ENCODE measurements at places on chromosomes 11 and 22. TPM values are rescaled to one million over a fixed set of nuclear protein-coding genes. Genes with fewer than 3 reads are reported as not detected.

- H3K4me3 ChIP-seq: no peak overlapping the region
- H3K27ac ChIP-seq: peak overlapping the region; percentile 77
- H3K36me3 ChIP-seq: no peaks in the 10 kb centered on the region
- H3K27me3 ChIP-seq: peaks cover 2% of the 10 kb centered on the region
- peaks cover 32% of the 10 kb centered on the region for H3K4me1 ChIP-seq
Measured at GRCh38 chr11:44977493-44977984, 26.9 kb upstream of the TP53I11 start.

The TRPT1 gene
- total RNA-seq: 70.7 TPM

DNA sequence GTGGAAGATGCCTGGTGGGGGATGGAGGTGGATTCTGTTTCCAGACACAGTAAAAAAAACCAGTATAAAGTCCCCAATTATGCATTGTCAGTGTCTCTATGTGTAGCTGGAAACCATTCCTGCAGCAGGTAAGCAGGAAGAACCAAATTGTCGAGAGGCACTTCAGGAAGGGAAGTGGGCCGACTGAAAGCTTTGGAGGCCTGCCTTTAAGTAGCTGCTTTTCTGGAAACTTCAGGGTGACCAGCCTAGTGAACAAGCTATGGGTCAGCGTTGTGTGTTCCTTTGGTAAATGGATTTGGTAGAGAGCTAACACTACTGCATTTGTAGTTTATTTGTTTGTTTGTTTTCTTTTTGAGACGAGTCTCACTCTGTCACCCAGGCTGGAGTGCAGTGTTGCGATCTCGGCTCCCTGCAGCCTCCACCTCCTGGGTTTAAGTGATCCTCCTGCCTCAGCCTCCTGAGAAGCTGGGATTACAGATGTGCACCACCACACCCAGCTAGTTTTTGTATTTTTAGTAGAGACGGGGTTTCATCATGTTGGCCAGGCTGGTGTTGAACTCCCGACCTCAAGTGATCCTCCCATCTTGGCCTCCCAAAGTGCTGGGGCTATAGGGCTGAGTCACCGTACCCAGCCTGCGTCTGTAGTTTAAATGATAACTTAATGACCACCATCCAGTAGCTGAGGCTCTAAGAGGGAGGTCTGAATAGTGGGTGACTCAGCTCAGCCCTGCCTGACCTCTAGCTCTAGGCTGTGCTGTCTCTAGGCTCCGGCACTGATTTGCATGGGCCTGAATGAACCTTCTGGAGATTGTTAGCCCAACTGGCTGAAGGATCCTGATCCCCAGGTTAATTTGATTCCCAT is 12.8 kb downstream of the PTPRJ start:
- H3K27ac ChIP-seq: no peak overlapping the region
- no peaks in the 10 kb centered on the region for H3K36me3 ChIP-seq
- H3K27me3 ChIP-seq: no peaks in the 10 kb centered on the region
- no peak overlapping the region for H3K4me3 ChIP-seq

GRCh38 chr11:68897441-68897840 is 6.2 kb downstream of the MRPL21 start:
- no peaks in the 10 kb centered on the region for H3K4me1 ChIP-seq
- H3K4me3 ChIP-seq: no peak overlapping the region
- DNase-seq: no peak

- H3K4me3 ChIP-seq: no peak overlapping the region
- peak; percentile 64 for DNase-seq
- H3K4me1 ChIP-seq: peaks cover 10% of the 10 kb centered on the region
- no peaks in the 10 kb centered on the region for H3K27me3 ChIP-seq
Measured at GRCh38 chr11:113896156-113896879, 8.3 kb upstream of the HTR3B start.

The LRRC56 gene
- 2.0 TPM for total RNA-seq

DNA sequence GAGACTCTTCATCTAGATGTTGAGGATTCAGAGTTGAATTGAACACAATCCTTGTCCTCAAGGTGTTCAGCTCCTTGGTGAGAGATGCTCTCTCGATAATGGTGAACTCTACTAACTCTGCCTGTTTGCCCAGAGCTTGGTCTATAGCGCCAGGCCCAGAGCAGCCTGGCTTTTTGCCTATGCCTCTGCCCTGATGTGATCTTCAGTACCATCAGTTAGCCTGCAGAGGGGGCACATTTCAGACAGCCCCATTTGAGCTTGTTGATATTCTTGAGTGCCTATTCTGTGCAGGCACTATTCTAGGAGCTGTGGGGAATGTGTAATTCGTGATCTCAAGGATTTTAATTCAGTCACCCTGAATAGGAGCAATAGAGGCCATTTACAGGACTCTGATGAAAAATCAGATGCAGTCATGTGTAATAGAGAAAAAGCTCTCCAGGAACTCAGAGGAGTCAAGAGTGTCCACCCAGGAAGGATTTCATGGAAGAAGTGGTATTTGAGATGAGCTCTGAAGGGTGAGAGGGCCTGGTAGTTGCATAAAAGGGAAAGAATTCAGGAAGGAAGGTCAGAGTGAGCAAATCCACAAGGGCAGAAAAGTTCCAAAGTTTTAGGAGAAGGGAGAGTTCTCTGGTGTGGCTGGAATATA is 19.3 kb downstream of the GTPBP1 start:
- H3K4me1 ChIP-seq: no peaks in the 10 kb centered on the region
- no peak for DNase-seq
- H3K36me3 ChIP-seq: peaks cover 88% of the 10 kb centered on the region
- no peak overlapping the region for H3K27ac ChIP-seq
- no peak overlapping the region for H3K4me3 ChIP-seq

DNA sequence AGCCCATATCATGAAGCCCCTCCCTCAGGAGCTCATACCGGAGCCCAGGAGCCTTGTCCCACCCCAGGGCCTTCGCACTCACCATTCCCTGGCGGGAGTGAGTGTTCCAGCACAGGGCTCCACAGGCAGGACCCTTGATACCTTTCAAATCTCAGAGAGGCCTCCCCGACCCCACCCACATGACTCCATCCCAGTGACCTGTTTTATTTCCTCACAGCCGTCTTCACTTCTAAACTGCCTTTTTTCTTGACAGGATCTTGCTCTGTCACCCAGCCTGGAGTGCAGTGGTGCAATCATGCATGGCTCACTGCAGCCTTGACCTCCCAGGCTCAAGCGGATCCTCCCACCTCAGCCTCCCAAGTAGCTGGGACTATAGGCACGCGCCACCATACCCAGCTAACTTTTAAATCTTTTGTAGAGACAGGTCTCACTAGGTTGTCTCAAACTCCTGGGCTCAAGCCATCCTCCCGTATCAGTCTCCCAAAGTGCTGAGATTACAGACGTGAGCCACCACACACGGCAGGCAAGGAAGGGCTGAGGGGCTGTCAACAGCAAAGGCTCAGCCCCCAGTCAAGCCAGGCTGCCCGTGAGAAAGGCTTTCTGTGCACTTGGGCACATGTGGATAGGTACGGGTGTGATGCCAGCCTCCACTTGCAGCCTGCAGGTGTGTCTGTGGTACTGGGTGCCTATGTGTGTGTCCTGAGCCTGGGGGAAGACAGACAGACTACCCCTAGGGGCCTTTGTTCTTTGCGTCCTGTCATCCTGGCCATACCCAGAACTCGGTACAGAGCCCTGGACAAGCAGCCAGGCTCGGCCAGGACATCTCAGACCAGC is 9.3 kb downstream of the RPL3 start:
- no peak overlapping the region for H3K27ac ChIP-seq
- H3K27me3 ChIP-seq: no peaks in the 10 kb centered on the region
- peaks cover 39% of the 10 kb centered on the region for H3K4me1 ChIP-seq

DNA sequence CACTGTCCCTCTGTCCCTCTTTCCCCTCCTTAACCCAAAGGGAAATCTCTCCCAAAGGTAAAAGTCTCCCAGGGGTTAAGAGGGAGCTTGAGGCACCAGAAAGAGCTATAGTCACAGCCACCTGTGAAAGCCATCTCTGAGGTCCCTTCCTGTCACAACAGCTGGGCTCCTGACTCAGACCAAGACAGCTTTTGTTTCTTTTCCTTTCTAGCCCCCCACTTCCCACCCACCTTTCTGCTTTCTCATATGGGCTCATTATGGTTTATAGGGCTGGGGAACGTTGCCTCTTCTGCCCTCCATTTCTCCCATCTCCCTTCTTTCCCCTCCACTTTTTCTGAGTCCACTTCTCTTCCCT is 19.1 kb downstream of the MIF start:
- H3K27me3 ChIP-seq: no peaks in the 10 kb centered on the region
- peak overlapping the region; percentile 99 for H3K27ac ChIP-seq
- peak overlapping the region; percentile 77 for H3K4me3 ChIP-seq
- H3K36me3 ChIP-seq: no peaks in the 10 kb centered on the region

- no peak for DNase-seq
- no peaks in the 10 kb centered on the region for H3K4me1 ChIP-seq
- no peak overlapping the region for H3K4me3 ChIP-seq
- peaks cover 4% of the 10 kb centered on the region for H3K27me3 ChIP-seq
- H3K36me3 ChIP-seq: no peaks in the 10 kb centered on the region
Measured at GRCh38 chr11:65363770-65364169, 9.2 kb downstream of the TIGD3 start.

GRCh38 chr22:46202897-46203600 is 47.0 kb downstream of the CDPF1 start:
- no peak for DNase-seq
- H3K4me1 ChIP-seq: no peaks in the 10 kb centered on the region
- H3K27ac ChIP-seq: no peak overlapping the region
- H3K4me3 ChIP-seq: no peak overlapping the region
- peaks cover 37% of the 10 kb centered on the region for H3K36me3 ChIP-seq

DNA sequence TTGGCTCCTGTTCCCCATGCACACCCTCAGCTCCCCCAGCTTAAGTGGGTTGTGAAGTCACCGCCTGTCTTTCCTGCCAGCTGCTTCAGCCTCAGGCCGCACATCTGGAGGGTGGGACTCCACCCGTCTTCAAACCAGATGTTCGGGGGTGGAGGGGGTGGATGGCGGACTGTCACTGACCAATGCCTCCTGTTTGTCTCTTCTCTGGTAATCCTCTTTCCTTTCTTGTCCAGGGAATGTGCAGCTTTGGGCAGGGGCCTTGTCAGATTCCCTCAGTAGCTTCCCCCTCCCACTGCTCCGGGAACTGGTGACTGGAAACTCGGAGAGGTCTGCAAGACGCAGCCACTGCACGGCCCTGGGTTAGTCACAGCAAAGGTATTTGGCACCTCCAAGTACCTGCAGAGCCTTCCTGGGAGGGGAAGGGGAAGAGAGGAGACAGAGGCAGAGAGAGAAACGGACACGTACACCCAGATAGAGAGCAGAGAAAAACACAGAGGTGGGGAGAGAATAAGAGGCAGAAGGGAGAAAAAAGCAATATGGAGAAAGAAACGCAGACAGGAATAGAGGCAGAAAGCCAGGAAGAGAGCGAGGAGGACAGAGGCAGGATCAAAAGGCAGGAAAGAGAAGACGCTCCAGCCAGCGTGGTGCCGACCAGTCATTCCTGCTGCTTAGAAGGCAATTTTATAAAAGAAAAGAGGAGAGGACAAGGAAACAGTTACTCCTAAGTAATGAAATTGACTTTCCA is 56.1 kb upstream of the TIMP3 start:
- H3K36me3 ChIP-seq: no peaks in the 10 kb centered on the region
- H3K4me1 ChIP-seq: peaks cover 26% of the 10 kb centered on the region
- peak overlapping the region; percentile 85 for H3K27ac ChIP-seq
- no peaks in the 10 kb centered on the region for H3K27me3 ChIP-seq

GRCh38 chr11:42465623-42466022 is 846.2 kb upstream of the API5 start:
- no peaks in the 10 kb centered on the region for H3K36me3 ChIP-seq
- DNase-seq: no peak
- H3K27me3 ChIP-seq: no peaks in the 10 kb centered on the region
- no peaks in the 10 kb centered on the region for H3K4me1 ChIP-seq
- H3K27ac ChIP-seq: no peak overlapping the region
